ENCODE measurements at places on chromosomes 12 and 14. TPM values are rescaled to one million over a fixed set of nuclear protein-coding genes. Genes with fewer than 3 reads are reported as not detected.
A peak's percentile ranks its signal among the peaks of the same experiment; 100 is the strongest.

DNA sequence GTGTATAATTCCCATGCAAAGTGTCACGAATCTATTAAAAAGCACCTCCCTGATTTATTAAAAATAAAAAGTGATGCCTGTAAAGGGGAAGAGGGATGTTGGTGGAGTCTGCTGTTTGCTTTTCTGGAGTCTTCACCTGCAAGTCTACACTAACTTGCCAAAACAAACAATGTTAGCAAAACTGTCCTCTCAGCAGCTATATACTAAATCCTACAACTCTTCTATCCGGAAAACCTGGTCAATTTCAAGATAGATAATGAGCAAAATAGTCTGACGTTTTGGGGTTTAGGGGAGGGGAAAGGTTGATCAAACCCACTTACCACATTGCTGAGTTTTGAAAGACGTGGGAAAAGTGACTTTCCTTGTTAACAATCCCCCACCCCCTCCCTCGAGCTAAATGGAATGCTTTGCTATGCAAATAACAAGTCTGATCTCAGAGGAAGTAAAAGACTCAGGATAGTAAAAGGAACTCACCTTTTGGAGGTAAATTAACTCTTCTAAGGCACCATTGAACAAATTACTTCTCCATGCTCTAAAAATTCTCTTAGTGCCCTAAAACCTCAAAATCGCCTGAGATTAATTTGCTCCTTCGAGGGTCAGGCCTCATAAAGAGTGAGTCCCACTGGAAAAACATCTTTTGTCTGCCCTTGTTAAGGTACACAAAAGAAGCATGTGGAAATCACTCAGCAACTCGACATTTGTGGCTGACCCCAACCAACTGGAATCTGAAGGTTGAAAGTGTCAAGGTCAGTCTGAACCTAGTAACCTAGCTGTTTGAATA is 13.5 kb downstream of the BMP4 start:
- DNase-seq: no peak
- H3K36me3 ChIP-seq: no peaks in the 10 kb centered on the region
- H3K27me3 ChIP-seq: peaks cover 30% of the 10 kb centered on the region
- H3K4me1 ChIP-seq: no peaks in the 10 kb centered on the region
- no peak overlapping the region for H3K27ac ChIP-seq

DNA sequence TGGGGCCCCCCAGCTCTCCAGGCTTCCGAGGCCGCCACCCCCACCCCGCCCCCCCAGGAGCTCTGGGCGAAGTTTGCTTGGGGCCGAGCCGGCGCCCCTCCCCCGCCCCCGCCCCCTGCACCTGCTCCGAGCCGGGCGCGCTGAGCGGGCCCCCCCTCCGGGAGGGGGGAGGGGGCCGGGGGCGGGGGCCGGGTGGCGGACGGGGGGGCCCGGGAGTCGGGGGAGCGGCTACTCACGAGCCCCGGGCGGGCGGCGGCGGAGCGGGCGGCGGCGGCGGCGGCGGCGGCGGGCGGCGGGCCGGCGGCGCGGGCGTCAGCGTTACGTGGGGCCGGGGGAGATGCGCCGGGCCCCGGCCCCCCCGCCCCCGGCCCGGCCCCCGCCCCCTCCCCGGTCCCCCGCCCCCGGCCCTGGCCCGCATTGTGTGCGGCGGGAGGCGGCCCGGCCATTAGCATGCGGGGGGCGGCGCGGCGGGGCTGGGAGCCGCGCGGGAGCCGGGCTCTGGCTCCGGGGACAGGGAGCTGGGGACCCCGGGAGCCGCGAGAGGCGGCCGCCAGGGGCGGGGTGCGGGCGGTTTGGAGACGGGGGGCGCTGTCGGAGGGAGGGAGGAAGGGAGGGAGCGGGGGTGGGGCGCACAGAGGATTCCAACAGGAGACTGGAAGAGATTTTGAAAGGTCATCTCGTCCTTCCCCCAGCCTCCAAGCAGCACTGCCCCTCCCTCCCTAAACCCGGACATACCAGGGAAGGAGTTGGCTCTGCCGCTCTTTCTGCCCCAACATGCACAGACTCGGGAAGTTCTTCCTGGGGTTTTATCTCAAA is at the start of gene ZNF219:
TSS of gene ZNF219 (minus strand) at position 580 of the 816 bp plus-strand sequence. CDS start 5,064 bp downstream, outside the sequence.
- H3K36me3 ChIP-seq: peaks cover under 1% of the 10 kb centered on the region
- H3K4me1 ChIP-seq: peaks cover 28% of the 10 kb centered on the region
- H3K27me3 ChIP-seq: no peaks in the 10 kb centered on the region
- peak within 1 kb of the TSS; percentile 71 for H3K27ac ChIP-seq
- DNase-seq: peak; percentile 34

DNA sequence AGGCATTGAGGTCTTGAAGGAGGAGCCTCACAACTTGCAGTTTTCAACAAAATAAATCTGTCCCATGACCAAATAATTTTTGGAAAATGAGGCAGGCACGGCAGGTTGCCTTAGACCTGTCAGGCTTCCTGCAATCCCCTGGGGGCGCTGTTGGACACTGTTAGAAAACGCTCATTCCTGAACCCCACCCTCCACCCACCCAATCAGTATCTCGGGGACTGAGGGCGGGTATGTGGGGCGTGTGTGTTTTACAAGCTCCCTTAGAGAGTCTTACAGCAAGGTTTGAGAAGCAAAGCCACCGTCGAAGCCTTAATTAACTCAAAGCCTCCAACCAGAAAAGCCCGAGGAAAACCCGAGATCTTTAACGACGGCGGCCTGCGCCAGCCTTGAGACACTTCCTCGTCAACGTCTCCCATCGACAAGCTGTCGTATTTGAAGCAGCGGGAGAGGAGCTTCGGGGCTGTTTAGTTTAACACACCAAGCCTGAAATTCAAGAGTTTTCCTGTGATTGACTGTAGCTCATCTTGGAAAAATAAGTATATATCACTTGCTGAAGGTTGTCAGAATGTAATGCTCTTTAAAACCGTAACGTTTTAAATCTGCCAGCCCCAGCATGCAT is 123.0 kb downstream of the GLT1D1 start:
- peaks cover 40% of the 10 kb centered on the region for H3K27me3 ChIP-seq
- no peak overlapping the region for H3K4me3 ChIP-seq
- H3K27ac ChIP-seq: no peak overlapping the region
- H3K36me3 ChIP-seq: no peaks in the 10 kb centered on the region

DNA sequence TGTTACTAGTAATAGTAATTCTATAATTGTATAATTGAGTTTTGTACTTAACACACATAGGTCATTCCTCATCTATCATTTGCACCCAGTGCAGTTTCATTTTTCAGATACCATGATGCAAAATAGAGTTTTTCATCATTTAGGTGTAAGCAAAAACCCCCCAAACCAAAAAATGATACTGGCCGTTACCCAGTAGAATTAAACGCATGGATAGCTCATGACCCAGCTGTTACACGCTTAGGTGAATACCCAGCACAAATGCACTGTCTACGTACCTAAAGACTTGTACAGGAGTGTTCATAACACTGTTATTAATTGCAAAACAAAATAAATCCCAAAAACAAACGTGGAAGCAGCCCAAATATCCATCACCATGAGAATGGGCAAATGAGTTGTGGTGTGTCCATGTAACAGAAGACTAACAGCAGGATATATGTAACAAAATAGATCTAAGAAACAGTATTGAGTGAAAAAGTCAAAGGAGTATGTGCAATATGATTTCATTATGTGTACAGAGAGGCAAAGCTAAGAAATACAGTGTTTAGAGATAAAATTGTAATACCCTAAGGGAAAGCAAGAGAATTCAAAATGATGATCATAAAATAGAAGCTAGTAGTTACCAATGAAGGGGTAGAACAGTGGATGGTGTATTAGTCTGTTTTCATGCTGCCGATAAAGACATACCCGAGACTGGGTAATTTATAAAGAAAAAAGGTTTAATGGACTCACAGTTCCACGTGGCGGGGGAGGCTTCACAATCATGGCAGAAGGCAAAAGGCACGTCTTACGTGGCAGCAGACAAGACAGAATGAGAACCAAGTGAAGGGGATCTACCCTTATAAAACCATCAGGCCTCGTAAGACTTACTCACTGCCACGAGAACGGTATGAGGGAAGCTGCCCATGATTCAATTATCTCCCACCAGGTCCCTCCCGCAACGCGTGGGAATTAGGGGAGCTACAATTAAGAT is 49.8 kb downstream of the EID3 start:
- H3K36me3 ChIP-seq: peaks cover 17% of the 10 kb centered on the region
- no peak overlapping the region for H3K4me3 ChIP-seq
- DNase-seq: no peak
- no peaks in the 10 kb centered on the region for H3K27me3 ChIP-seq
- peaks cover 2% of the 10 kb centered on the region for H3K4me1 ChIP-seq

DNA sequence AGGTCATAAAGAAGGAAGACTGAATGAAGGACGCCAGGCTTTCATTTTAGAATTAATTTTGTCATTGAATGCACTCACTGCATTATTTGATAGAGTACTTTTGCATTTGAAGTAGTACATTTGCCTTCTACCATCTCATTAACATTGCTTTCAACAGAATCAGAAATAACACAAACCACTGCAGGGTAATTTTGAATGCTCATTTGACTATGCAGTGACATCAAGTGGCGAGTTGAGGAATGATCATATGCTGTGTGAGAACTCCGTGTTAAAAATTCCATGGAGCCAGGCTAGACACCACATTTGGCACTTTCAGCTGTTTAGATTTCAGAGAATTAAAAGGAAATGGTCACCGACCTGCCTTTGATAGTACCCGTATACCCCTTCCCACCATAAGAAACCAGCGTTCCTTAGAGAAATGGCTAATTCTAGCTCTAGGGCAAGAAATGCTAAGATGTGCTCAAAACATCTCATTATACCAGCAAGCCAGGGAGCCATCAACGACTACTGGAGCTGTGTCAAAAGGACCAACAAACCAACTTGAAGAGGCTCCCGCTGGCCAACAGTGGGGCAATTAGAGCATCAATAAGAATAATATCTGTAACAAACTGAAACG is 16.5 kb downstream of the HEBP1 start:
- H3K4me3 ChIP-seq: no peak overlapping the region
- no peak overlapping the region for H3K27ac ChIP-seq
- DNase-seq: no peak
- no peaks in the 10 kb centered on the region for H3K4me1 ChIP-seq
- peaks cover 5% of the 10 kb centered on the region for H3K36me3 ChIP-seq
- H3K27me3 ChIP-seq: no peaks in the 10 kb centered on the region

DNA sequence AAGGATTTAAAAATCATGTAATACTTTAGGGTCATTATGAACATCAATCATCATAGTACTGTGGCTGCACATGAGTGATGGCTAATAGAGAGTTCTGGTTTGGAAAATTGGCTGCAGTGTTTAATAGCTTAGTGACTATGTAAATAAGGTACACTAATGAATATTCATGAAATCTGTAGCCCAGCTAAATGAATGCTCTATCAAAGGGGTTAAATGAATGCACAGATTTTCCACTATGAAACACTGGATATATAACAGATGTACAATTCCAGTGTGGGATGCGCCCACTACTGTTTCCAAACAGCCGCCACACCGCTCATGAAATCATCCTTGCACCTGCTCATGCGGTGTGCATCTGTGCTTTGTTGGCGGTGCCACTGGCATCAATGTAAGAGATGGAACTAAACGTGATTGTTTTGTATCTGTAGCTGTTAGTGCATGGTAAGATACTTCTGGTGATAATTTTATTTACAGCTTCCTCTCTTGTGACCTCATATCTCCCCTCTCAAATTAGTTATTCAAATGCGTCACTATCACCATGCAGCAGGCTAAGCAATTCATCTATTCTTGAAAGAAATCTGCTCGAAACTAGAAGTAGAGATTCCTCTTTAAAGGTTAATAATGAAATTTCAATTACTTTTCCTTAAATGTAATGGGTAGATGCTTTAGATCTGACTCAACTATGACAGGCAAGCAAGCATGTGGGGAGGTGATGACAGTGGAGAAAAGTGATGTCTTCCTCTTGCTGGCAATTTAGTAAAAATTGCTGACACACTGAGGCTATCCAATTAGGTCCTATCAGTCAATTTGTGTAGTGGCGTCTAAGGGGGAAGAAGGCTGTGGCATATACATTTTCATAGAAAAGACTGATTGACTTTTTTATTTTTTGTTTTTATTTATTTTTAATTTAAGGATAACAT is 433.6 kb downstream of the AEBP2 start:
- no peak overlapping the region for H3K27ac ChIP-seq
- H3K27me3 ChIP-seq: peaks cover 1% of the 10 kb centered on the region
- no peak for DNase-seq
- H3K4me1 ChIP-seq: peaks cover 9% of the 10 kb centered on the region

GRCh38 chr12:91171476-91171875 is 11.1 kb downstream of the DCN start:
- no peaks in the 10 kb centered on the region for H3K27me3 ChIP-seq
- no peak overlapping the region for H3K27ac ChIP-seq
- H3K4me3 ChIP-seq: no peak overlapping the region

DNA sequence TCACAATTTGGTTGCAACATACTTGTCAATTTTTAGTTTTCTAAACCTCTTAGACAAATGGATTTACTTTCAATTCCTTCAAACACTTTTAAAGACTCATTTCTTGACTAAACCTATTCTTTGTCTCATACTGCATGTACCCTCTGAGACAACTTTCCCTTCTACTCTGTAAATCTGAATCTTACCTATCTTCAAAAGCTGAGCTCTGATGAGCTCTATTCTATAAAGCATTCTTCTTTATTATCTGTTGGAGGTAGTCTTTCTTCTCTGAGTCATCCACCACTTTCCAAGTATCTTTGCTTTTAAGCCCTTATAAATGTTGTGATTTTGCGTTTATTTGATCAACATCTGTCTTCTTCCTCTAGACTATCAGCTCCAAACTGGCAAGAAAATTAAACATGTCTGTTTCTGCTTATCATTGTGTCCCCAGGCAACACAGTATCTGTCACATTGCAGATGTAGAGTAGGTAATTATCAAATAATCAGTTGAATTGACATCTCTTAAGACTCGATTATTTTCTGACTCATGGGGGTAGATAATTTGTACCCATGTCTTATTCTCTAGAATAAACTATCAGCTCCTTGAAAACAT is 265.6 kb upstream of the FAR2 start:
- H3K27ac ChIP-seq: no peak overlapping the region
- no peaks in the 10 kb centered on the region for H3K4me1 ChIP-seq
- H3K27me3 ChIP-seq: no peaks in the 10 kb centered on the region
- no peak for DNase-seq

DNA sequence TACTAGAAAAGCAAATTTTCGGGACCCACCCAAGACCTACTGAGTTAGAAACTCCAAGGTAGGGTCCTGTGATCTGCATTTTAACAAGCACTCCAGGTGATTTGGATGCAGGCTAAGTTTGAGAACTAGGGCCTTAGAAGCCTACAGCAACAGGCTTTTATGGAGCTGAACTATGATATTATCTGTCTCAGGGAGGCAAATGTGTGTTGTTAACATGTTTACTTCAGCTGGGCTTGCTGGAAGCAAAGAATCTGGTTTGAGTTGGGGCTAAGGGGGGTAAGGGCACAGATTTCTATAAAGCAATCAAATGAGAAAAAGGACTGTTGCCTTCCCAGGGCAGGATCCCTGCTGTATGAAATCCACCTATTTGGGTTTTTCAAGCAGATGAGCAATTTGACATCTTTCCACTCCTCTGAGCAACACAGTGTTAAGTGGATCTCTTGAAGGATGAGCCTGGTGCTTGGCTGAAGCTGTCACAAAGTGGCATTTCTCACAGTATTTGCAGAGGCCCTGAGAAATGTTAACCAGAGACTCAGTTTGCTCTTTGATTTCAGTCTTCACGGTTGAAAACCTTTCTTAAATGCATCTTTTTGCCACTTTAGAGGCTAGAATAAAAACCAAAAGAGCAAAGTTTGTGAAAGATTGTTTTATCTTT is 36.2 kb upstream of the SOCS2 start:
- H3K27ac ChIP-seq: no peak overlapping the region
- no peaks in the 10 kb centered on the region for H3K27me3 ChIP-seq
- DNase-seq: no peak
- H3K36me3 ChIP-seq: no peaks in the 10 kb centered on the region
- peaks cover 3% of the 10 kb centered on the region for H3K4me1 ChIP-seq
- H3K4me3 ChIP-seq: no peak overlapping the region

LTB4R2 gene
- total RNA-seq: 9.6 TPM

SYT1 gene
- total RNA-seq: not detected

SYCP3 gene
- total RNA-seq: 0.36 TPM
